ENCODE measurements at places on chromosomes 2 and 18. TPM values are rescaled to one million over a fixed set of nuclear protein-coding genes. Genes with fewer than 3 reads are reported as not detected.

Gene CCDC68
- total RNA-seq, result 24.3 TPM

Gene FBLN7
- total RNA-seq, result not detected

Gene TXNDC2
- total RNA-seq, result not detected

Gene TUBB8B
- not detected for total RNA-seq

Gene ABCA12
- 0.29 TPM for total RNA-seq

Gene GPATCH11
- total RNA-seq, result 4.6 TPM

Gene RAB31
- 18.6 TPM for total RNA-seq

Gene UGT1A8
- not detected for total RNA-seq

Gene TIMM21
- 14.7 TPM for total RNA-seq

Gene GNAL
- total RNA-seq, result not detected

Gene NR4A2
- 0.18 TPM for total RNA-seq

Gene OTOS
- not detected for total RNA-seq

Gene SERPINB11
- total RNA-seq, result not detected

Gene B4GALT6
- 3.9 TPM for total RNA-seq

Gene PKP4
- total RNA-seq, result 24.5 TPM

Gene NETO1
- 0.29 TPM for total RNA-seq

Gene PROM2
- under 0.01 TPM for total RNA-seq

Gene XRCC5
- 230 TPM for total RNA-seq

Gene CXCR4
- total RNA-seq, result not detected

Gene LIMS4
- total RNA-seq, result 2.3 TPM

Gene MZT2A
- total RNA-seq, result 146 TPM
